ENCODE measurements at places on chromosomes 7 and 10. TPM values are rescaled to one million over a fixed set of nuclear protein-coding genes. Genes with fewer than 3 reads are reported as not detected.

PANK1 gene
- 4.8 TPM for polyA plus RNA-seq

SEMA3C gene
- 6.6 TPM for polyA plus RNA-seq

DNA sequence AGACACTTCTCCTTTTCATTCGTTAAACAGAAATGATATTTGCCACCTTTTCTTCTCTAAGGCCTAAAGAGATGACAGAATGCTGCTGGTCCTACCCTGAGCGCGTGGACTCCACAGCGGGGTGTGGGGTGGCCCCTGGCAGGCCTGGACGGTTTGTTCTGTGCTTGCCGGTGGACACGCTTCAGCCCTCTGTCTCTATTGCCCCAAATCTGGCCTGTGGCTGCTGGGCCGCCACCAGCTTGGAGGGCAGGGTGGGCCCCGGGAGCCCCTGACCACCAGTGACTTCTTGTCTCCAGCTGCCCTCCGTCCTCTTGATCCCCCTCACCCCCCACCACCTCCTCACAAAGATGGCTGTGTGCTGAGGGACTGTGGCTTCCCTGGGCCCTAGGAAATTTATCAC lies 5.7 kb downstream of the CHST3 start:
- DNase-seq: no peak

DNA sequence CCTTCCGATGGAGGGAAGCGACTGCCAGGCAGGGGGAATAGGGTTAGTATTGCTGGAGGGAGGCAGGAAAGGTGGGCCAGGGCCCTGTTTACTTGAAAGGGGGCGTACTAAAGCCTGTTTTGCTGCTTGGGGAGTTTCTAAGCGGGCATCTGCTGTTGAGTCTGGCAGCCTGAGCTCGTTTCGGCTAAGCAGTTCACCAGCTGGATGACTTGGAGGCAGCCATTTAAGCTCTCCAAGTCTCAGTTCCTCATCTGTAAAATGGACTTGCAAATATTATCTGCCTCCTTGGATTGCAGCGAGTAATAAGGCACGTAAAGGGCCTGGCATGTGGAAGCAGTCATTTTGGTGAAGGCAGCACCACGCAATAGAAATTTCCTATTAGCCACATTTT lies 44.0 kb downstream of the LDB3 start:
- no peak for DNase-seq

- no peak for DNase-seq
Observed at GRCh38 chr7:155336812-155337602, 39.3 kb downstream of the INSIG1 start.

DNA sequence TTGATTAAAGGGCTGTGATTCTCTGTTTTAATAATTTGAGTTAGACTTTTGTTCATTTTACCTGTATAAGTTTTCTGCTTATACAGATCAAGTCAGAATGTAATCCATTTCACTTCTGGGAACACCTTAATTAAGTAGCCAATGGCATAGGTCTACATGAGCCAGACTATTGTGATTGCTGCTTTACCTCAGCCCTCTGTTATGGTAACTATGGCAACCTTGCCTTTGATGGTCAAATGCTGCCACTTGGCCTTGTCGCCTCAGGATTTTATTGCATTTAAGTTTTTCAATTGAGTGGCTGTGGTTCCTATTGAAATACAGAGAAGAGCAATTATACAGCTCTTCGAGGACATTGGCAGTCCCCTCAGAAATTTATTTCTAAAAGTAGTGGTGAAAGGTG lies 64.3 kb upstream of the TMEM106B start:
- DNase-seq: no peak

Data from psoas muscle (tissue), 8 donors.